ENCODE measurements at places on chromosomes 4 and X.

DNA sequence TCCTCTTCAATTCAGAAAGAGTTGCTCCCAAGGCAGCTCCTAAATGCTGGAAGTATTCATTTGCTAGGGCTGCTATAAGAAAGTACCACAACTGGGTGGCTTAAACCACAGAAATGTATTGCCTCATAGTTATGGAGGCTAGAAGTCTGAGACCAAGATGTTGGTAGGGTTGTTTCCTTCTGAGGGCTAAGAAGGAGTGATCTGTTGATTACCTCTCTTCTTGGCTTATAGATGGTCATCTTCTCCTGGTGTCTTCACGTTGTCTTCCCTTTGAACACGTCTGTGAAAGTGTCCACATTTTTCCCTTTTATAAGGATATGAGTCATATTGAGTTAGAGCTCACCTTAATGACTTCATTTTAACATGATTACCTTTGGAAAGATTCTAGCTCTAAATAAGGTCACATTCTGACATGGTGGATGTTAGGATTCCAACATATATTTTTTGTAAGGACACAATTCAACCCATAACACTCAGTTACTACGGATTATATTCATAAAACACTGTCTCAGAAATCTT is 266.3 kb downstream of the SPATA18 start:
- no peak for DNase-seq

DNA sequence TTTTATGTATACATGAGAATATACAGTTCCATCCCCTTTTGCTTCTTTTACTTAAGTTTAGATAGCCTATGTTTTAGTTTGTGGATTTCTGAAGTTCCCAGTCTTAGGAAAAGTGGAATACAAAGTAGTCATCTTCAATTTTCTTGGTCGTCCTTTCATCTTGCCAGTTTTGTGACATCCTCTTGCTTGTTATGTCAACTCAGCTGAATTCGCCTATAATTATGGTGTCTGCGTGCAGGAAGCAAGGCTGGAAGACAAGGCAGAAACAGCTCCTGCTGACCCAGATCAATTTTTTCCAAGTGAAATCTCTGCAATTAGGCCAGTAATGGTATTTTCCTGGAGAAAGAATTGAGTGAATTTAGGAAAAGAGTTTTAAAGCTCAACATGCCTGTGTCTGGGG is 28.1 kb upstream of the NYX start:
- DNase-seq, result no peak

GRCh38 chrX:108198420-108198819 is 106.8 kb downstream of the ATG4A start:
- no peak for DNase-seq

- DNase-seq, result no peak
Observed at GRCh38 chr4:29734343-29735213, 985.6 kb upstream of the PCDH7 start.

DNA sequence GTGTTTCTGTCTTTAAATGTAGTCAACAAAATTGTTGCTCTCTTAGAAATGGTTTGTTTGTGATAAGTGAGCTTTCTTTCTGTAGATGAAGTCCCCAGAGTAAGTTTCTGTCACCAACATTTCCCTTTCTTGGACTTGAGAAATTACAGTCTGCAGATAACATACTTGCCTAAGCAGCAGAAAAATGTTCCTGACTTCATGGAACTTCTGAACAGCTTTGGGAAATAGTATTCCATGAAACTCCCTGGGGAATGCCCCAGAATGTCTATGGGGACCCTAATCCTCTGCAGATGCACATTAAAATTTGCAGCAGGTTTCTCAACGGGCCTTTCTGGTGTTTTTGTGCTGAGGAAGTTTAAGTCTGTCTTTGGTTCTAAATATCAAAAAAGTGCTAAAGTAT is 38.6 kb upstream of the NEIL3 start:
- DNase-seq, result no peak

DNA sequence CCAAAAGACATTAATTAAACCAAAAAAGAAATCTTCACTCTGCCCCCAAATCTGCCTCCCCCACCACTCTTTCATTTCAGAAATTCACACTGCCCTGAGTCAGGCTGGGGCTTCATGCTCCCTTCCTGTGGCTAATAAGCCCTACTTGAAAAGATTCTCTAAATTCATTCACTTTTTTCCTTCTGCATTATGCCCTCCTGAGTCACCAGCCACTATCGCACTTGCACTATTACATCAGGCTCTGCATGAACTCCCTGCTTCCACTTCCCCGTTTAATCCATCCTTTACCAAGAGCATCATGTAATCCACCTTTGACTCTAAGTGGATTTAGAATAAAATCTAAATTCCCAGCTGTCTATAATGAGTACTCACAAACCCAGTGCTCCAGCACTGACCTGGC is 295.4 kb upstream of the KLF3 start:
- no peak for DNase-seq

DNA sequence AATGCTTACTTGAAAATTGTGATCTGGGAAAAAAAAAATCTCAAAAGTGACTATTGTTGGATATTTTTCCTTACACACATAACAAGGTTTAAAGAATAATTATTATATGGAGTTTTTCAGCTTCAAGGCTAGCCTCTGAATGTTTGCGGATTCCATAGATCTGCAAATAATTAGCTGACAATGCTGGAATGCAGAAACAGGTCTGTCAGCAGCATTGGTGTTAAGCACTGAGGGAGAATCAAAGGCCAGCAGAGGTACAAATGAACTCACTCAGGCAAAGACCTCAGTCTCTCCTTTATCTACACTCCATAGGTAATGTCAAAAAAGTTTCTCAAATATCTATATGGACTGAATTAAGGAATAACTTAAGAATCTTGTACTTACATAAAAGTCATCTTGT is 35.1 kb downstream of the SMIM31 start:
- no peak for DNase-seq

- DNase-seq, result no peak
Observed at GRCh38 chr4:123783921-123784320, 387.3 kb downstream of the SPRY1 start.

DNA sequence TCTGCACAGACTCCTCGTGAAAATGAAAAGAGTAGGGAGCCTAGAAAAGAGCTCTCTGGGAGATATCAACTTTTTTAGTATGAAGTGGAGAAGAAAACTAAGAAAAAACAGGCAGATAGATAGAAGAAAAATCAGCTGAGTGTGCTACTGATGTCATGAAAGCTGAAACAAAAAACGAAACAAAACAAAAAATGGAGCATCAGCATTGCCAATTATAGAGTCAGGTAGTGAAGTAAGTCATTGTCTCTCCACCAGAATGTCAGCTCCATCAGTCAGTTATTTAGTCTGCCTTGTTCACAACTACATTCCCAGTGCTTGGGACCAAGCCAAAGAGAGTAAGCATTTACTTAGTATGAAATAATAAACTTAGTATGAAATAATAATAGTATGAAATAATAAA is 595.1 kb downstream of the STPG2 start:
- no peak for DNase-seq

DNA sequence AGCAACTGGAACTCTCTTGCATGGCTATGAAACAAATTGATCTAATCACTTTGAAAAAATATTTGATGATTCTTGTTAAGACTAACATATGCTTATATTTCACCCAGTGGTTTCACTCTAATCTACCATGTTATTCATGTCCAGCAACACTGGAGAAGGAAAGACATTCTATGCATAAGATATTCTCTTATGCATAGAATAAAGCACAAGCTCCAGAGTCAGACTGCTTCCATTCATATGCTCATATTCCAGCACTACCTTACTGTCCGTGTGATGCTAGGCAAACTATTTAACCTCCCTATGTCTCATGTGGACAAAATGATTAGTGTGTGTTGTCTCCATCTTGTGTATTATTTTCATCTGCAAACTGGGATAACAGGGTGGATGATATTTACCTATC is 124.1 kb downstream of the RNF150 start:
- DNase-seq, result no peak

- DNase-seq, result no peak
Observed at GRCh38 chrX:154375156-154375504, 696 bp upstream of the FLNA start.

GRCh38 chr4:32790803-32791202 is 2070.6 kb downstream of the PCDH7 start:
- no peak for DNase-seq

GRCh38 chr4:137312257-137312656 is 220.0 kb downstream of the PCDH18 start:
- DNase-seq, result no peak

DNA sequence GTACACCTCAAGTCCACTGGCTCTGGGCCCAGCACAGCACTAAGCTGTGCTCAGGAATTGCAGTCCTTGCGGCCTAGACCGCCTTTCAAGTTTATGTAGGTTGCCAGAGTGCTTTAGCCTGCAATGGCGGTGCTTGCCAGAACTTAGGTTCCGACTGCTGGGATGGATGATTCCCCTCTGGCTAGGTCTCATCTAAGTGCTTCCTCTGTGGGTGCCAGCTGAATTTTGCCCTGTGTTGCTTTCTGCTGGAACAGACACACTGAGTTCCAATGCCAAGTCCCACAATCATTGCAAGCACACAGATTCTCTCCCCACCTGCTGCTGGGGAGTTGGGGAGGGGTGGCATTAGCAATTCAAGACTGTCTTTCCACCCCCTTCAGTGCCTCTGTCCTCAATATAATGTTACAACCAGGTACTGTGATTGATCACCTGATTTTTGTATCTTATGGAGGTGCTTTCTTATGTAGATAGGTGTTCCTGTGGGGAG is 129.5 kb downstream of the GRID2 start:
- DNase-seq, result no peak

DNA sequence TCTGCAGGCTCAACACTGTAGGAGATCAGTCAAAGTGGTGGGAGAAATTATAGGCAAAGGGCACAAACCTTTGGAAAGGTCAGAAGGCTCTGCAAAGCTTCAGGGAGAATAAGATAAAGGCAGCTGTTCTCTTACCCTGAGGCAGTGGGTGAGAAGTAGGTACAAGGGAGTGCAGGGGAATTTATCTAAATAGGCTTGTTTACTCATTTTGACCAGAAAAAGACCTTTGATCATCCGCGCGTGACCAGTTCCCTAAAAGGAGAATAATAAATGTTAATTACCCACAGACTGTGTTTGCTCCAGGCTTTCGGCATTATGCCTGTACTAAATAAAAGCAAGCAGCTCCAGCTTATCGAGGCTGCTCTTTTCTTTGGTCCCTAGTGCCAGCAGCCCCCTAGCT is 9.3 kb downstream of the FGFBP2 start:
- DNase-seq, result no peak

GRCh38 chrX:1911401-1912128 is 296.7 kb downstream of the ASMT start:
- no peak for DNase-seq

GRCh38 chr4:172124656-172125308 is 311.6 kb downstream of the GALNTL6 start:
- no peak for DNase-seq

Measured in CD8-positive, alpha-beta T cell (primary cell).